ENCODE measurements at places on chromosomes 5 and 9.

DNA sequence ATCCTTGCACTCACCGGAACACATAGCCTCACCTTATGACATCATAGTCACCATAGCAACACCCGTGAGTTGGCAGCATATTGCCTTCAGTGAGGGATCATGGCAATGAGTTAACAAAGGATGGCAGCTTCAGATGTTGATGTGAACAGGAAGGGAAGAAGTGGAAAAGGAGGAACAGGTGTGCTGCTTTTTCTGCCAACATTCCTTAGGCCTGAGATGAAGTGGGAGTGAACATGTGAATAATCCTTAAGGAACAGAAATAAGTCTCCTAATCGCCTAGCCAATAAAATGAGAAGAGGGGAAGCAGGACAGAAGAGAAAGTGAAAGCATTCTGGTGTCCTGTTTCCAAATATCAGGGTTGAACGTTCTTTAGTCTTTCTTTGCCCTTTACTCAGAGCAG lies 360.0 kb downstream of the BRINP1 start:
- DNase-seq = no peak

DNA sequence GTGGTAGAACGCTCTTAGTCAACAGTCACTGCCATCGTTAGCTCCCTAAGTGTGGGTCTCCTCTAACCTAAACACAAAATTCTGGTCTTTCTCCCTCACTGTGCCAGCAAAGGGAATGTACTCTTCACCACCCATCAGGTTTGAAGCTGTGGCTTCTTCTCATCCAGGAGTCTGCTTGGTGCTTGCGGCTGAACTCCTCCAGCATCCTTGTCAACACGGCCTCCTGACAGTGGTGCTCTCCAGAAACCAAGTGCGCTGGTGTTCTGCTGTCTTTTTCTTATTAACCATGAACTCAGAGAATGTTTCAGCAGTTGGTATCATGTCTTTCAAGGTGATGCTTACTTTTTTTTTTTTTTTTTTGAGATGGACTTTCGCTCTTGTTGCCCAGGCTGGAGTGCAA lies 23.9 kb upstream of the LPCAT1 start:
- DNase-seq = no peak

GRCh38 chr5:58156973-58157701 lies 302.7 kb downstream of the PLK2 start:
- no peak for DNase-seq

- no peak for DNase-seq
Measured at GRCh38 chr9:8254541-8254940, 455.0 kb upstream of the DMAC1 start.

DNA sequence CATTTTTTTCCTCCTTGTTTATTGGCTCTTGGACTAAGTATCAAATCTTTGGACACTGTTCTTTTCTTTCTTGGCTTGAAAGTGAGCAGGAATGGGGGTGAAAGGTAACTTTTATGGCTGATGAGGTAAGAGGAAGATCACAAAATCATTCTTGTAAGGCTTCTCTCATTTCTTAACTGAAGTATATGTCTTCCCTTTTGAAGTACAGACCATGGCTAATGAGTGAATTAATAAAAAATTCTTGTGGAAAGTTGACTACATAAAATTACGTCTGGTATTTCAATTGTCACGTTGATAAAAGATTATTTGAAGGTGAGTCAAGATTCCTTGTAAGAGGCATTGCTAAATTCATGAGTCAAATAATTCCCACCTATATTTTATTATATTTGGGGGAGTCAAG lies 25.1 kb downstream of the VCAN start:
- no peak for DNase-seq

DNA sequence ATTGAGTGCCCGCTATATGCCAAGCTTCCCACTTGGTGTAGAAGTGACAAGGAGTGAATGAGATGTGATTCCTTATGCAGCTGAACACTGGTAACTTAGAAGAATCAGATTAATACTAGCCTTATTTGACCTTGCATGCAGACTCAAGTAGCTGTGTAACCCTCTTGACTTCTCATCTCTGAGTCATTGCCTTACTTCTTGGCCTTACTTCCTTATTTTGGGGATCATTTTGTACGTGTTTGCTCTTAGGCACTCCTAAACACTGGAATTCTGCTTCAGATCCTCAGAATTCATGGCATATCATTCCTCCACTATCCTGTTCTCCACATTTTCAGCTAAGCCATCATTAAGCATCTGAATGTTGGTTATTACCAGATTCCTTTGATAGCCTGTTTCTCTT lies 948.9 kb upstream of the ARRDC3 start:
- no peak for DNase-seq

- DNase-seq = no peak
Measured at GRCh38 chr9:90878562-90878961, 76.9 kb downstream of the SYK start.

GRCh38 chr5:159007235-159007634 lies 92.5 kb downstream of the EBF1 start:
- no peak for DNase-seq

DNA sequence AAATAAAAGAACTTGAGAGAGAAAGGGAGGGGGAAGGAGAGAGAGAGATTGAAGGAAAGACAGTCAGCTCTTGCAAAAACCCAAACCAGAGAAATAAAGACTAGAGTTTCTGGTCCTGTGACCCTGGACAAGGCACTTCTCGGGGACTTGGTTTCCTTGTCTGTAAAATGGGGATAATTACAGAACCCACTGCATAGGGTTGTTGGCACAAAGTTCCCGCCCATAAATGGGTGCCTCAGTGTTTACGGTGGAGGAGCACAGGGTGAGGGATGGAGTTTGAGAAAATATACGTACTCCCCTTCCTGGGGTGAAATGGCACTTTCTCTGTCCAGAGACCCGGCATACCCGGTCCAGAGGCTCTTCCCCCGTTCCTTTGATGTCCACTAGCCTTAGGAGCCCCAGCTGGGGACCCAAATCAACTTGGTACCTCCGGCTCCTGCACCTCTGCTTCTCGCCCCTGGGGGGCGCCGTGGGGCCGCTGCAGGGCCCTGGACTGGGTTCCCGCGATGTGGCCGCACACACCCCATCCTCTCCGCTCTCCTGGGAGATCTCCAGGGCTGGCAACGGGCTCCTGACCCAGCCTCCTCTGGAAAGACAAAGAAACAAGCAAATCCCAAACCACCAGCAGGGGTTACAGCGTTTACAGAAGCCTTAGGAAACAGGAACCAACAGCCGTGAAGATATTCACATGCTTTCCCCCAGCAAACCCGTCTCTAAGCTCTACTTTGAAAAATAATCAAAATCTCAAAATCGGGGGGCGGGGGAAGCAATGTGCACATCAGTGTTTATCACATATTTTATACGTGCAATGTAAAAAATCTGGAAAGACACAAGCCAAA lies 26.3 kb downstream of the PTGES start:
- peak; percentile 33 for DNase-seq

DNA sequence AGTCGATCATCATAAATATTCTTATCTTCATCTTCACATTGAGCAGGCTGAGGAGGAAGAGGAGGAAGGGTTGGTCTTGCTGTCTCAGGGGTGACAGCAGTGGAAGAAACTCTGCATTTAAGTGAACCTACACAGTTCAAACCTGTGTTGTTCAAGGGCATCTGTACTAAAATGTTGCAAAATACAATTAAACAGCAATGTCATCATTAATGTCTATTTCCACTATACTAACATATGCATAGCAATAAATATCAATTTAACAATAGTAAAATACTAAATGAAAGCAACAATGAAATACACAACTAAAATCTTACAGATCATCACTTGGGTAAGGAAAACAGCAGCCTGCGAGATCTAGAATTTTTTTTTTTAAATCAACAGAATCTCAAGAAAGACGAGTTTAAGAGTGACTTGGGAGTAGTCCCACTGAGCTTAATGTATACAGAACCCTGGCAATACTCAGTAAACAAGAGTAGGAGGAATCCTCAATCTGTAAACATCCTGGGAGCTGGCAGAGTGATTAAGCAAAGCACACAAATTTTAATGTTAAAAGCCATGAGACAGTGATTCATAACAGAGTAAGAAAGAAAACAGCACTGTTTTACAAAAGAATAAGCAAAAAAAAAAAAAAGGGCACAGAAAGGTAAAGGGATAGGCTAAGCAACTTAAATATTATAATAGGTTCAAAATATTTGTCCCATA lies 10.0 kb downstream of the HOMER1 start:
- no peak for DNase-seq
